Stimulated activated CD8-positive, alpha-beta memory T cell treated with anti-CD3 and anti-CD28 coated beads, Interleukin-4, amount 100 ng/mL, for 48 hours (primary cell): ENCODE measurements at places on chromosomes 16 and 17.

- DNase-seq, result peak; percentile 23
Observed at GRCh38 chr17:2690165-2691068, 21.1 kb downstream of the CLUH start.

- no peak for DNase-seq
Observed at GRCh38 chr16:68665501-68665900, 20.4 kb downstream of the CDH3 start.

DNA sequence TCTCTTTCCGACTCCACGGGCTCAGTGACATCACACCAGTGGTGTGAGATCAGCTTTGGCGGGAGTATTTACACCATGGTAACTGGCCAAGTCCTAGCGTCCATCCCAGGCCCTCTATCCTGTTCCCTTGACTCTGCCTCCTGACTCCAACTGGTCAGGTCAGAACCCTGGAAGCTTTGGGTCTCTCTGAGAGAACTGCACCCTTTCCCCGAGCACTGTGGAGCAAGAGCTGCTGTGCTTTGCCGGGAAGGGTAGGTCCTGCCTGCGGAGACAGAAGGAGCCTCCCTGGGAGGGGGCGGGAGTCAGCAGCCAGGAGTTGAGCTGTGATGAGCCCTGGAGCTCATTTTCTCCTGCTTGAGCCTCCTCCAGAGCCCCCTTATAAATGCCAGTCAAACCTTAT lies 212.1 kb upstream of the TNRC6C start:
- no peak for DNase-seq

GRCh38 chr17:82230609-82231311 lies 1.9 kb downstream of the SLC16A3 start:
- DNase-seq, result peak; percentile 83

- DNase-seq, result no peak
Observed at GRCh38 chr16:72727565-72727964, 320.4 kb downstream of the ZFHX3 start.

GRCh38 chr16:55203570-55203969 lies 120.4 kb upstream of the IRX6 start:
- no peak for DNase-seq

GRCh38 chr17:8922451-8922850 lies 43.1 kb downstream of the PIK3R5 start:
- DNase-seq, result no peak

DNA sequence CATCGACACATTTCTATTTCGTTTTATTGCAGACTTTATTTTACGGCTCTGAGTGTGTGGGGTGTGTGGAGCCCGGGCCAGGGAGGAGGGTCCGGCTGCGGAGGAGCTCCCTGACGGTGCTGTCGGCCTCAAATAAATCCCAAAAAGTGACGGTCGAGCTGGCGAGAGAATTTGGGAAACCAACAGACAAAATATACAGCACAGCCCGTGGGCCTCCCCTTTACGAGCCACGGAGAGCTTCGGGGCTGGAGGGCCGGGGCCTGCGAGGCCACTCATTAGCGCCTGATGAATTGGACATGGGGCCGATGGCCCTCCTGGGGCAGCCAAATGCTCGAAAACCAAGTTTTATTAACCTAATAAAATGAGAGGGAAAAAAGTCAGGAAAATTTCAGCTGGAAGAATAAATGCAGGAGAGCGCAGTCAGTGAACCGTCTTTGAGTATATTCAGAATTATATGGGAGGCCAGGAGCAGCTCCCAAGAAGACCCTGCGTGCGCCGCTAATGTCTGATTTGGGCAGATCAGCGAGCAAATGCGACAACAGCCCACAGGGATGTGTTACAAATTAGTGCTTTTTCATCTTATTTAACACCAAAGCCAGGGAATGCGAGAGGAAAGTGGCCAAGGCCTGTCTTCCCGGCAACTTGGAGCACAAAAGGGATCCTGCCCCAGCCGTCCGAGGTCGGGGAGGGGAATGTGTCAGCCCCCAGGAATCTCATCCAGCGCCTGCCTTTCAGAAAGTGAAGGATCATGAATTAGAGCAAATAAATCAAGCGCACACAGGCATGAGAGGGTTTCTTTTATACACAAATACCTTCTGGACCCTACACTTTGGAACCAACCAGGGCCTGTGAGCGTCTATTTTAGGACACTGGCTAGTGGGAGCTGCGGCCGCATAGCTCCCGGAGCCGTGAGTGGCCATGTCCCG lies 249.1 kb downstream of the C16orf95 start:
- no peak for DNase-seq

DNA sequence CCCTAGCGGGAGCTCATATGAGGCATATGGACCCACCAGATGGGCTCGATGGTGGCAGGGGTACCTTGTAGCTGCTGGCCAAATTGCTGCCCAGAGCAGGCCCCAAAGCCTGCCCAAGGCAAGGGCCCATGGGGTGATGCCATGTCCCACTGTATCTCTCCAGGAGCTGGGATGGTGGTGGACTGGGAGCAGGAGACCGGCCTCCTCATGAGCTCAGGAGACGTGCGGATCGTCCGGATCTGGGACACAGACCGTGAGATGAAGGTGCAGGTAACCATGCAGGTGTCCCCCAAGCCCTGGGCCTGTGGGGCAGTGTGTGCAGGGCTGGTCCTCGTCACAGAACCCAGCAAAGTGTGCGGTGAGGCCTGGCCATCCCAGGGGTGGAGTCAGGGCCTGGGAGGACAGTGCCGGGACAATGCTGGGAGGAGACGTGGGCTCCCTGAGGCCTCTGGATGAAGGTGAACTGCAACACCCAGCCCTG lies 34.1 kb upstream of the CHMP6 start:
- DNase-seq, result no peak

DNA sequence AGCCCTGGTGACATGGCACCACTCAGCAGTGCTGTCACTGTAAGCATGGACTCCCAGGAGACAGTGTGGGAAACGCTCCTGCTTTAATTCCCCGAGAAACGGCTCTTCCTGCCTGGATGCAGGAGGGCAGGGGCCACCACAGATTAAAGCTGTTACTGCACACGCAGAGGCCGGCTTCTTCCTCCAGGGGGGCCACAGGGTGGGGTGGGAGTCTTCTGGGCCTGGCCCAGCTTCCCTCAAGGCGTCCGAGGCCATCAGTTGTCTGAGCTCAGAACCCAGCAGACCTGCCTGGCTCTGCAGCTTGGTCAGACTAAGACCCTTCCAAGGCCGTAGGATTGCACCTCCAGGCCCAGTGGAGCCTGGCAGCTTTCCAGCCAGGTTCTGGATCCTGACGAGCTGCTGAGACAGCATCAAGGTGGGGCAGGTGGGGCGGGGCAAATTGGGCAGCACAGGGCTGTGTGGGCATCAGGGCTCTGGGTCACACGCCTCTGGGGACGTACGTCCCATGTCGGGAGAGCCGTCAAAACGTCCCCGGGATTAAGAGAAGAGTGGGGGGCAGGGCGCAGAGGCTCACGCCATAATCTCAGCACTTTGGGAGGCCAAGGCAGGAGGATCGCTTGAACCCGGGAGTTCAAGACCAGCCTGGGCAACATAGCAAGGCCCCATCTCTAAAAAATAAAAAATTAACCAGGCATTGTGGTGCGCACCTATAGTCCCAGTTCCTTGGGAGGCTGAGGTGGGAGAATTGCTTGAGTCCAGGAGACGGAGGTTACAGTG lies 5.0 kb upstream of the CAPN15 start:
- DNase-seq, result no peak

DNA sequence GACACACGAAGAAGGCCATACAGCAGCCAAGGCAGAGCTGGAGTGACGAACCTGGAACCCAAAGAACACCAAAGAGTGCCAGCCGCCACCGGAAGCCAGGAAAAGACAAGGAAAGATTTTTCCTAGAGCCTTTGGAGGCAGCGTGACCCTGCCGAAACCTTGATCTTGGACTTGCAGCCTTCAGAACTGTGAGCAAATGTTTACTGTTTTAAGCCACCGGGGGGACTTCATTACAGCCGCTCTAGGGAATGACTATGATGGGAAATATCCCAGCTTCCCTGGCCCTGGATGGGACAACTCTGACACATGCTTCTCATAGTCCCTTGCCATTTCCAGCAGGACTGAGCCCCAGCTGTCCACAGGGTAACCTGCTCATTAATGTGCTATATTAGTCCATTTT lies 270.6 kb downstream of the HAPSTR1 start:
- DNase-seq, result no peak

DNA sequence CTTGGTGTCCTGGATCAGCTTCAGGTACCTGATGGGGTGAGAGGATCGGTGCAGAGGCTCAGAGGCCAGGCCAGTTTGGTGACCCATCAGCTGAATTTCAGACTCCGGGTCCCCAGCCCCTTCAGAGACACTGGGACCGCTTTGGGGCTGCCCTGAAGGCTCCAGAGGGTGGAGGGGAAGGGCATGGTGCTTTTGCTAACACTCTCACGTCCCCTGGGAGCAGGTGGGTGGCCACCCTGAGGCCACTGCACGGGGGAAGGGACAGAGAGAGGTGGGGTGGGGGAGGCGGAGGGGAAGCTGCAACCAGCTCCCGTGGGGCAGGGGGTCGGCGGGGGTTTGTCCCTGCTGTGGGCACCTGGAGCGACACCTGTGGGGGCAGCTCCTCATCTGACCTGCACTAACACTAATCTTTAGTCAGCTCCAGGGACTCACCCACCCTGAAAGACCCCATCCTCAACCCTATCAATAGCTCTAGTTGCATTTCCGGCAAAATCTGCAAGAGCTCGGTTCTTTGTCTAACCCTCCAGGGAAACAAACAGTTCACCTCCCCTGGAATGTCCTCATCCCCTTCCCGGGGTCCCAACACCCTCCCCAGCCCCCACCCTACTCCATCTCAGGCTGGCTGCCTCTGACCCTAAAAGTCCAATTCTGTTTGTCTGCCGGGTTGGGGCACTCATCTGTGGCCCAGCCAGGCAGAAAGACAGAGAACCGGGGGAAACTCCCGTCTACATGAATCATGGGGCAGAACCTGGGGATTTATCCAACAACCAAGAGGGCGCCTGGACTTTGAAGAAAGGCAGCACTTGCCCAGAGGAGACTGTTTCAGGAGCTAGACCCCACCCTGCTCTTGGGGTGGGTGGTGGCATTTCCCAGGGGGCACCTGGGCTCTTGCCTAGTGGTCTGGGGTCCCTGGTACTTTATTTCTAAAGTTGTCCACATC lies 91.9 kb upstream of the CBX4 start:
- DNase-seq, result no peak

GRCh38 chr17:38729886-38730525 lies at the start of gene CISD3:
CISD3 (plus strand) TSS chr17:38730341; CDS start chr17:38730359, 18 bp downstream.
- peak; percentile 88 for DNase-seq

GRCh38 chr17:44960691-44961090 lies 7.4 kb downstream of the C1QL1 start:
- no peak for DNase-seq

DNA sequence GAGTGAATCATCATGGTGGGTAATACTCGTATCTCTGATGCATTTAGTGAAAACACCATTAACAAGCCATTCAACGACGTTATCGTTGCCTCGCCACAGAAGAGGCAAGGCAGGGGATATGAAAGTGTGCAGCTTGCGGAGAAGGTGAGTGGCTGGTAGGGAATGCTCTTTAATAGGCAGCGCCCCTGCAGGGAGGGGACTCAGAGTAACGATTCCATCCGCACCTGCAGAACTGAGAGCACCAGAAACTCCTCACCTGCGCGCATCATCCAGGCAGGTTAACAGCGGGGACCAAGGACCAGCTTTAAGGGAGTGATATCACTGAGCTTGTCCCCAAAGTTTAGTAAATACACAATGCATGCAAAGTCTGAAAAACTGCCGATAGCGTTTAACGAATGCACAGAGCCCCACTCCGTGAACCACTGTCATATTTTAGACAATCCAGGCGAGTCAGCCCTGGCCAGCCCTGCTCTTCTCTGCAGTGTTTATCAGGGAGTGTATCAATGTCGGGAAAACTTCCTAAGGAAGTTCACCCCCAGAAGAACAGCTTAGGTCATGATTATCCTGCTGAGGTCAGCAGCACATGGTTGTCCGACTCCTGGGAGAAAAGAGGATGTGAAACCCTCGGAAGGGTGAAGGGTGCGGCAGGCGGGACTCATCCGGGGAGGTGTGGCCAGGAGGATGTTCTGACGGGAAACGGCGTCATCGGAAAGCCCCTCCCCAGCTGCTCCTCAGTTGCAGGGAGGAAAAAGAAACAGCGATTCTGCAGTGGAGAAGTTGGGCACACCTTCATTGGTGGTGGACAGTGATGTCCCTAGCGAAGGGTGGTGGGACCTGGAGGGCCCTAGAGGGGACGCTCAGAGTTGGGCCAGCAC lies 68.5 kb upstream of the DNAH17 start:
- DNase-seq, result peak; percentile 71

- DNase-seq, result no peak
Observed at GRCh38 chr16:990516-991291, 9.1 kb downstream of the SOX8 start.

DNA sequence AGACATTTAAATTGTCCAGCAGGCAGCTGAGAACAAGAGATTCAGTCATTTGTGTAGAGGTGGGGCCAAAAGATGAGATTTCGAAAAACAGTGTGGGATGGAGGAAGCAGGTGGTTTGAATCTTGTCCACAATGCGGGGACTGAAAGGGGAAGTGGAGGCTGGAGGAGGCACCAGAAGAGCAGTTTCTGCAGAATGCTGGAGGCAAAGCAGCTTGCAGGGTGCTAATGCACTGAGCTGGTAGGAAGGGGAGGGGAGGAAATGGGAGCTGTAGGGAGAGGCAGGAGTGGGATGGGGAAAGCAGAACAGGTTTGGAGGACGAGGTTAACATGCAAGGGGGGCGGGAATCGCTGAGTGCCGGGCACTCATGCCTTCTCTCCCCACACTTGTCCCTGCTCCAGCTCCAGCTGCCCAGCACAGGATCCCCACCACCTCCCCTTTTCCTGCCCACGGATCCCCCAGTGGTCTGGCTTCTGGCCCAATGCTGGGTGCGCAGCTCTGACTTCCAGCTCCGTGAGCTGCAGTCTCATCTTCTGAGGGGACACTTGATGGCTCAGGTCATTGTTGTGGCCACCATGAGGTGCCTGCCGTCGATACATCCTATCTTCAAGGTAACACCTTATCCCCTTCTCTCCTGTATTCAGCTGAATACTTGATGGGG lies 9.4 kb downstream of the C17orf100 start:
- peak; percentile 39 for DNase-seq

DNA sequence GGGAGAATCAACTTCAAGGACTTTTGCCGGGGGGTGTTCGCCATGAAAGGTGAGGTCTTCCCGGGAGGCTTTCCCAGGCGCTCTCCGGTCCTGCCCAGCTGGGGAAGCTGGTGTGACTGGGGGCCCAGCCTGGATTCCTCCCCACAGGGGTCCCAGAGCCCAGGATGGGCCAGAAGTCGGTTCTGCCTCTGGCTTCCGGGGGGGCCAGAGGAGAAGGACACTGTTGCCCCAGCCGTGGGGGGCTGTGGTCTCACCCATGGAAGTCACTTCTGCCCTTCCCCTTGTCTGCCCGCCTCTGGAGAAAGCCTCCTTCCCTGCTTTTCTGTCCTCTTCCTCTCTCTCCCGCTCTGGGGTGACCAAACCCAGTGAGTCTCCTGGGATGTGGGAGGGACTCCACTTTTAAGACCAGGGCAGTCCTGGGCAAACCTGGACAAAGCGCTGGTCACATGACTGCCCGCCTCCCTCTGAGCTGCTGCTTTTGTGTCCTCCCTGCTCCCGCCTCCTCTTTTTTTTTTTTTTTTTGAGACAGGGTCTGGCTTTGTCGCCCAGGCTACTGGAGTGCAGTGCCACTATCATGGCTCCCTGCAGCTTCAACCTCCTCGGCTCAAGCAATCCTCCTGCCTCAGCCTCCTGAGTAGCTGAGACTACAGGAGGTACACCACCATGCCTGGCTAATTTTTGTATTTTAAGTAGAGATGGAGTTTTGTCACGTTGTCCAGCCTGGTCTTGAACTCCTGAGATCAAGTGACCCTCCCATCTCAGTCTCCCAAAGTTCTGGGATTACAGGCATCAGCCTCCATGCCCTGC lies 40.6 kb downstream of the RAB11FIP4 start:
- DNase-seq, result no peak
